ENCODE measurements at places on chromosomes 2 and 18. TPM values are rescaled to one million over a fixed set of nuclear protein-coding genes. Genes with fewer than 3 reads are reported as not detected.

ADCY3 gene
- 64.9 TPM for total RNA-seq

GRCh38 chr2:173358616-173359015 lies 3.9 kb downstream of the CDCA7 start:
- no peak for DNase-seq

DNA sequence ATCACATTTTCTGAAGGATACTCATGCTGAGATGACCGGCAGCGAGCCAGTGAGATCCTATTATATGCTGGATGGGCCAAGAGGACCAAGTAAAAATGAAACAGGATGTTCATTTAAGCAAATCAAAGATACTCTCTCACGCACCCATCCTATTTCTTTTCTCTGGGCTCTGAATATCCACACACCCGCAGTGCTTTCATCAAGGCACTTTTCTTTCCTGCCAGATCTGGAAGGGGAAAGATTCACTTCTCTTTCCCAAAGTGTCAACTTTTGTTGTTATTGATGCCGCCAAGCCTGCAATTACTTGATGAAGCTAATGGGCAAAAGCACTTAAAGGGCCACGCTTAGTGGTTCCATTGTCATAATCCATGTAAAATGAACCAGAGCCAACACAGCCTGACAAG lies 191.9 kb upstream of the CHAC2 start:
- DNase-seq = no peak

WBP1 gene
- total RNA-seq = 47.6 TPM

KIF5C gene
- 0.07 TPM for total RNA-seq
